ENCODE measurements at places on chromosomes 3 and 15.

DNA sequence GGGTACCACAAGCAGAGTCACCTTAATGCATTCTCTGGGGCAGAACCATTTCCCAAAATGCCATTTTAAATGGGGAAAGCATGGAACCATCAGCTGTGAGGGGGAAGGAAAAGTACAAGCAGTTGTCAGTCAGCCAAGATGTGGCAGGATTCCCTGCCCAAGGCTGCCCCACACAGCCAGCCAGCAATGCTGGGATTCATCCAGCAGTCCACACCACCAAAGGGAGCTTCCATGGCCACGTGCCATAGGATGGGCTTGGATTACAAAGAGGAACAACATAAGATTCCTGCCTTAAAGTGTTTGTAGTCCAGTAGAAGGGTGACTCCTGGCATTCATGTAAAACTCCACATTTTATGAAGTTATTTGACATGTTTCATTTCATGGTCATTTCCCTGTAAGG, 233.3 kb downstream of the SHOX2 start:
- H3K4me3 ChIP-seq: no peak overlapping the region
- peak; percentile 45 for DNase-seq
- H3K27me3 ChIP-seq: no peaks in the 10 kb centered on the region
- no peak overlapping the region for H3K27ac ChIP-seq

GRCh38 chr15:35005933-35006332, 17.8 kb upstream of the ZNF770 start:
- DNase-seq: peak; percentile 53
- no peak overlapping the region for H3K4me3 ChIP-seq
- H3K27me3 ChIP-seq: no peaks in the 10 kb centered on the region
- H3K27ac ChIP-seq: no peak overlapping the region
- H3K36me3 ChIP-seq: no peaks in the 10 kb centered on the region
- no peaks in the 10 kb centered on the region for H3K4me1 ChIP-seq

- peaks cover 7% of the 10 kb centered on the region for H3K36me3 ChIP-seq
- H3K4me3 ChIP-seq: no peak overlapping the region
- H3K27ac ChIP-seq: no peak overlapping the region
- DNase-seq: no peak
- no peaks in the 10 kb centered on the region for H3K4me1 ChIP-seq
- no peaks in the 10 kb centered on the region for H3K27me3 ChIP-seq
Observed at GRCh38 chr3:44436181-44436580, 41.3 kb downstream of the ZNF445 start.

GRCh38 chr3:16219777-16220176, 45.0 kb downstream of the DPH3 start:
- H3K4me3 ChIP-seq: no peak overlapping the region
- no peak overlapping the region for H3K27ac ChIP-seq
- H3K36me3 ChIP-seq: peaks cover 20% of the 10 kb centered on the region
- no peaks in the 10 kb centered on the region for H3K27me3 ChIP-seq
- DNase-seq: no peak

DNA sequence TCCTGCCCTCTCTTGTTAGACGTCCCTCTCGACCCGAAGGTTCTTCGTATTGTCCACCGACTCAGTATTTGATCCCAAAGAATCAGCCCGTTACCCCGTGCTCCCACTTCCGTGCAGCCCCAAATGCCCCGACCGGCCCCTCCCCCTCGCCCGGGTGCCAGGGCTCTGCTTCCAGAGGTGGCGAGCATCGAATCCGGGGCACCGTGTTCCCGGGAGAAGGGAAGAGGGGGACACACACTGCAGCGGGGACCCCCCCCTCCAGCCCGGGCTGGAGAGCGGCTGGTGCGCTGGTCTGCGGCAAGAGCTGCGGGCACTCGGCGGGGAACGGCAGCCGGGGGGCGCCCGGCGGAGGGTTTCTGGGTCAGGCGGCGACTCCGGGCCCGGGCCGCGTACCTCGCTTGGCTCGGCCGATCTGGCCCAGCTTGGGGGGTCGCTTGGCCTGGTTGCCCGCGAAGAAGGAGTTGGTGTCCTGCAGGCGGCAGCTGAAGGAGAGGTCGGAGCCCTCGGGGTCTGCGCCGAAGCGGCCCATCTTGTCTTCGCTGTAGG, 556 bp downstream of the CAMK2N2 start:
- DNase-seq: peak; percentile 13
- peak overlapping the region; percentile 79 for H3K4me3 ChIP-seq
- no peaks in the 10 kb centered on the region for H3K36me3 ChIP-seq
- no peaks in the 10 kb centered on the region for H3K27me3 ChIP-seq

DNA sequence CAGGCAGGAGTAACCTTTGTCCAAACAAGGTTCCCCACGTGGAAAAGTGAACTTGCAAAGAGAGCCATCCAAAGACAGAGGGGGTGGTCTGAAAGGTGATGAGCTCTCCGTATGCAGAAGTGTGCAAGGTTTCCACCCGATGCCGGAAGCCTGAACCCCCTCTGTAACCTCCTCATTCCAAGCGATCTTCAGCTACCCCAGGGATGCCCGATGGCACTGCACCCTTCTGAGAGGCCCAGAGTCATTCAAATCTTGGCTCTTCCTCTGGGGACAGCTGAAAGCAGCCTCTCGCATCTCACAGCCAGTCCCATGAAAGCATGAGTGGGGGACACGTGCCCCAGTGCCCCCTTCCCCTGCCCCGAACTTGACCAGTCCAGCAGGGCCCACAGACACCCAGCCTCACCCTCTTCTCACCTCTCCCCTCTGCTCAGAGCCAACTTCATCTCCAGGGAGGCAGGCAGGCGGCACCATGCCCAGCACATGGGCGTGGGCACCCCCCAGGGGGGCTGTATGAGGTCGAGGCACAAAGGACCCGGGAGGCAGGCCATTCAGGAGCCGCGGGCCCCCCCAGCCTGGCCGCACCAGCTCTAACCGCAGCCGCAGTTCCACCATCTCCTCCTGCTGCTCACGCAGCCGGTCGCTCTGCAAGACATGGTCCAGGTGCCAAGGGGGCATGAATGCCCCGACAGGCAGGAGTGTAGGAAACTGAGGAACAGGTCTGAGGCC, 8.7 kb downstream of the KIF7 start:
- no peaks in the 10 kb centered on the region for H3K27me3 ChIP-seq
- H3K27ac ChIP-seq: no peak overlapping the region
- no peaks in the 10 kb centered on the region for H3K36me3 ChIP-seq
- DNase-seq: no peak
- no peaks in the 10 kb centered on the region for H3K4me1 ChIP-seq
